ENCODE measurements at places on chromosomes 6 and 20. TPM values are rescaled to one million over a fixed set of nuclear protein-coding genes. Genes with fewer than 3 reads are reported as not detected.

- no peak for DNase-seq
Observed at GRCh38 chr20:50719328-50719727, 12.1 kb upstream of the PARD6B start.

GRCh38 chr20:46388937-46389336, 17.5 kb downstream of the ELMO2 start:
- no peak for DNase-seq

DNA sequence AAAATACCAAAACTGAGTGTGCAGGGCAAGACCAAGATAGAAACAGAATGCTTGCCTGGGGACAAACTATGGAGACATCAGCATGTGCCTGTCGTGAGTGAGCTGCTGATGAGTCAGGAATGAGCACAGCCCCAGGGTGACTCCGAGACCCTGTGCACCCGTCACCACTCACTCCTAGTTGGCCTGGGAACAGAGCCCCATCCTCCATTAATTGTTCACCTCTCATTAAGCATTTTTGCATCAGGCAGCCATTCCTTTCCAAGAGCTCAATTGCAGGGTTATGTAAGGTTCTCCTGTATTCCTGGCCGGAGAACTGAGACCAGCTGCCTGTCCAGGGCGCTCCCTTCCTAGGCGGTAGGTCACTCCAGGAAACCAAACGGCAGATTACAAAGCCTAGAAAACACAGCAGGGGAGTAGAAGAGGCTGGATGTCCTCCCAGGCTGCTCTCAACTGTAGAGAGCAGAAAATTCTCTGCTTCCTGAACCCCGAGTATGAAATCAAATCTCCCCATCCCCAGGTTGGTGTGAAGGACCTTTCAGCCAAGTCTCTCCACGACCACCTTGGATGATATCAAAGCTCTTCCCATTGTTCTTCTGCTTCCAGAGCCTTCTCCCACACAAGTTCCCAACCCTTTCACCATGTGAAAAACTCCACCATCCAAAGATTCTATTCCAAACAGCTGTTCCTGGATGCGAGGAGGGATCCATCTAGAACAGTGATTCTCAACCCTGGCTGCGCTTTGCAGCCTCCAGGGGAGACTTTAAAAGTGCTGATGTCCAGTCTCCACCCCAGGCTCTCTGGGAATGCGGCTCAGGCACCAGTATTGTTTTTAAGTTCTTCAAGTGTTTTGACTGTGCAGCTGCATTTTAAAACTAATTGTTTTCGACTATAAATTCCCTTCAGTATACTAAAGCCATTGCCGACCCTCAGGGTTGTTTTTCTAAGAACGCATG, 532.6 kb upstream of the JARID2 start:
- peak; percentile 87 for DNase-seq

DNA sequence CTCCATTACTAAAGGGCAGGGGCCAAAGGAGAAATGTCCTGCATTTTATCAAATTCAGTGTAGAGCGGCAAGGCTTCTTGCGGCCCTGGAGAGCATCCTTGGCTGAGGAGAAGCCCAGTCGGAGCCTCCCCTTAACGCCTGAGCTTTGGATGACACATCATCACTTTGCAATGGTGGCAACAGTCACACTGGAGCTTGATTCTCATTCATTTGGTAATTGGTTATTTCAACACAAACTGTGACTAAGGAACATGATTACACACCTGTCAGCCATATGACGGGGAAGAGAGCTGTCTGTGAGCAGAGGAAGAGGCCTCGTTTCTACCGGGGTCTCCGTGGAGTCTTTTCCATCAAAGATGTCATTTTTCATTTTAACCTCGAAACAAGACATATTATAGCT, 81.4 kb downstream of the SOBP start:
- no peak for DNase-seq

GRCh38 chr6:30340589-30341054, 4.3 kb upstream of the RPP21 start:
- DNase-seq: no peak

DNA sequence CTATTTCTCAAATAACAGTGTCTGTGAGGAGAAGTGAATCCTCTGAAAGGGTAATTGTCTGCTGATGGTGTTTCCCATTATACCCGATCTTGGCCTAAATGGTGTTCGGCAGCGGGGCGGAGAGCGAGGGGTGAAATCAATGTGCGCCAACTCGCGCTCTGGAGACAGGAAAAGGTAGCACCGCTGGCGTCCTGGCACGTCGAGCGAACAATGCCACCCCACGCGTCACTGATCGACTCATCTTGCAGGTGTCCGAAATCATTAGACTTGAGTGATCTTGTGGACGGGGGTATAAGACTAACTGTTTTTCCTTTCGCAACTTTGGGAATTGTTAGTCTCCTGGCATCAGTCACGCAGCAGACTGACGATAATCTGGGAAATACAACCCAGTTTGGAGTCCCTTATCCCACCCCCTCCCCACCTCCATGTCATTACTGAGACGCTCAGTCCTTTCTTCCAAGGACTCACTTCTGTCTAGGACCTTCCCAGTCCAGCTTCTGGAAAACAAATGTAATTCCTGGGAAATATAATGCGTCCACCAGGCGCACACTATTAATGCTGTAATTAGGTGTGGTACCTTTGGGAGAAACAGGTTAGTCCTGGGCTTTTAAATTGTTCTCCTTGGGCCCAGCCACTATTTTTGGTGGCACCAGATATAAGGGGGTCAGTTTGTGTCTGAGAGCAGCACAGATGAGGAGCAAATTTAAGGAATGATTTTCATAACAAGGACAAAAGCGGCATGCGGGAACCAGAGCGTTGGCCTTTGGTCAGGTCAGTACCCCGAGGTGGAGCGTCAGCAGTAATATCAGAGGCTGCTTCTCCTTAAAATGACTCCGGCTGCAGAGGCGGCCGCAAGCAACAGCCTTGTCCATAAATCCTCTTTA, 2.3 kb downstream of the LINC00237 start:
- DNase-seq: no peak

- DNase-seq: no peak
Observed at GRCh38 chr20:36093025-36093803, 61.3 kb upstream of the EPB41L1 start.

GRCh38 chr6:42367353-42368011, 84.2 kb downstream of the TRERF1 start:
- no peak for DNase-seq

DNA sequence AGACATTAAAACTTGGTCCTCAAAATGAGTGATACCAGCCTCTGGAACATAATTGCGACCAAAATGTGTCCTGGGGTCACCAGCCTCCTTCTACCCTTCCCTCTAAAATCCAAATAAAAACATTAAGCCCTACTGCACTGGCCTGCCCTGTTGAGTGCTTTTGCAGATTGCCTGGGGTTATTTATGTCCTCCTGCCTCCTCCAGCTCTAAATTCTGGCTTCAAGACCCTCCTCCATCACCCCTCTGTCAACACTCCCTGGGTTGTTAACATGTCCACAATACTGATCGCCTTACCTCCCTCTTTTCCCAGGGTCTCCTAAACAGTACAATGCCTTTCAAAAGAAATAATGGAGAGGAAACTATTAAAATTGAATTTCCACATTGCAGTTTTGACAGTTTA, 327.5 kb downstream of the NRN1 start:
- no peak for DNase-seq

GRCh38 chr6:3291346-3291745, 32.6 kb downstream of the PSMG4 start:
- DNase-seq: no peak

DNA sequence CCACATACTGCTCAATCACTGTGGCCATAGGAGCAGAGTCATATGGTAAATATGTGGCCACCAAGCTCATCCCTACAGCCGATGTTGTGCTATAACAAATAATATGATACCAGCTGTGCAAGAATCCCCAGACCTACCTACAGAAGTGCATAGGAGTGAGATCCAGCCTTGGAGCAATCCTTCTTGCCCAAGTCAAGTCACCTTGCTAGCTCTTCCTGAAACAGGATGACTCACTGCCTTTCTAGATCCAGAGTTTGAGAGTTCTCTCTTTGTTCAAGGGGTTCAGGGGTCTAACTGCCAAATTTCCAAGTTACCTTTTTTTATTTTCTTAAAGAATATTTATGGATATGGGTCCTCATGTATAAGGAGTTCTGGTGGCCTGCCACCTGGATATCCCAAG, 195.7 kb upstream of the MAN1A1 start:
- no peak for DNase-seq

- DNase-seq: no peak
Observed at GRCh38 chr20:13035399-13036152, 26.8 kb downstream of the SPTLC3 start.

Gene BACH2
- total RNA-seq: 0.52 TPM

Gene HLA-DMA
- total RNA-seq: 1.9 TPM

Gene MTFR2
- 2.6 TPM for total RNA-seq

Gene MDFI
- total RNA-seq: 3.4 TPM

Gene SLC17A4
- total RNA-seq: not detected
